ENCODE measurements at places on chromosomes 6 and 20.

GRCh38 chr20:51253280-51253679, 230.4 kb upstream of the KCNG1 start:
- no peak for DNase-seq

GRCh38 chr6:33965766-33966165, 162.0 kb upstream of the MLN start:
- DNase-seq: no peak

DNA sequence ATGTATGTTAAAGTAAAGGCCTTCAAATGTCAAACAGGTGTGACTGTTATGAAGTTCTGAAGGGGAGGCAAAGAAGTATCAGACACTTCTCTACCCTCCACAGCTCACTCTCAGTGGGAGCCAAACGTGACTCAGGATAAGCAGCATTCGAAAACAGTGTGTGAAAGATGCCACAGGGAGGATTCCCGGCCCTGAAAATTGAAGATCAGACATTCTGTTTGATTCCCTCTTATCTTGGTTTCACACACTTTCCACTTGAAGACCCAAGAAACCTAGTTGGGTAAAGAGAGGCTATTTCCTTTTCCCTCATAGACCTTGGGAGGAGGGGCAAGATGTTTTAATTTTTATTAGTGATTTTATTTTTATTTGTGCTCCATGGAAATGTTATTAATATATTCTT, 164.2 kb upstream of the SUPT3H start:
- DNase-seq: no peak

DNA sequence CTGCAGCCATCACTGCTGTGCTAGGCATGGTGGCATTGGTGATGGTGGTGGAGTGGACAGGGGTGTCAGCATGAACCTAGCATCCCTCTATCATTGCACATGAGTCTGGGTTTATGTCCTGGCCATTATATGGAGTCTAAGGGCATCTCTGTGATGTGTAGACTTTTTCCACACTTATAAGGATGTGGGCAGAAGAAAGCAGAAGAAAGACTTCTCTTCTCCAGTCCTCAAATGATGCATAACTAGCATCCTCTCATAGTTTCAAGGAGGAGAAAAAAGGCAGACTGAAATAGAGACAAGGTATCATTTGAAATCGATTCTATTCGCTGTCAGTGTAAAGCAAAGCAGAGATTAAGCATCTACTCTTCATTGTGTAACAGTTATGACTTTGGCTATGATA, 140.0 kb upstream of the ATXN1 start:
- DNase-seq: no peak

- DNase-seq: no peak
Observed at GRCh38 chr6:17022604-17023003, 79.2 kb upstream of the STMND1 start.

DNA sequence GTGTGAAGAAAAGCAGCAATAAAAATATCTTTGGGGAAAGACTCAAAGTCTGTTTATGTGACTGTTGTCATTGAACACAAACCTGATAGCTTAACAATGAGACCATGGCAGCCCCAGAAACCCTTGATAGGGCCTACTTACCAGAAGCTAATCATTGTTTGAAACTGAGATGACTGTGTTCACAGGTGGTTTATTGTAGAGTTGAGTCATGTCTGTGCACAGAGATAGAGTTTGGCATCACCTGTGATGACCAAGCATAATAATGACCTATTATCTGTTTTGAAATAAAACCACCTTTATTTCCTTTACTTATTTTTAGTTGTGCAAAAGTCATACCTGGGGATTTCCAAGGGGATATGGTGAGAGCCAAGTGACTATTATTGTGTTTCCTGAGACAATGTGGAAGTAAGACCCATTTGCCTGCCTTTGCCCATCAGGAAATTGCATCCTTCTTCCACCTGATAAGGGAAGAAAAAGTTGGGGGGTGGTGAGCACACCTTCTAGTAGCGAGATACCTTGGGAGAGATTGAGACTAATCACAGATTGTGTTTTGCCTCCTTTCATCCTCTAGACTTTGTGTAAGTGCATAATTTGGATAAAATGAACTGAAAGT, 456.9 kb upstream of the JAG1 start:
- no peak for DNase-seq

DNA sequence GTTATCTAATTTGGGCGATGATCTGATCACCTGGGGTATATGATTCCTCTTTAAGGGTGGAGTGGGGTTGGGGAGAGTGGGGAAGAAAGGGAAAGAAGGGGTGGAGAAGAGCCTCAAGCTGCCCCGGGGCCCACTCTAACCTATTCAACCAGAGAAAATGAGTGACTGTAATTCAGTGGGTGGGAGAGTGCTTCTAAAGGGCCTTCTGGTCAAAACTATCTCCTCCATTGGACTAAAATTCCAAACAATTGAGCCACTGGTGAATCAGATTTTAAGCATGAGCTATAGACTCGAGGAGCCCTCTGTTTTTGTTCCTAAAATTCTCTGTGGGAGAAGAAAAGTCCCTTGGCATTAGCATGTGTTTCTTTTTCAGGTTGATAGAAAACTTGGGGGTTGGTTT, 296.8 kb downstream of the CLIC5 start:
- DNase-seq: no peak

DNA sequence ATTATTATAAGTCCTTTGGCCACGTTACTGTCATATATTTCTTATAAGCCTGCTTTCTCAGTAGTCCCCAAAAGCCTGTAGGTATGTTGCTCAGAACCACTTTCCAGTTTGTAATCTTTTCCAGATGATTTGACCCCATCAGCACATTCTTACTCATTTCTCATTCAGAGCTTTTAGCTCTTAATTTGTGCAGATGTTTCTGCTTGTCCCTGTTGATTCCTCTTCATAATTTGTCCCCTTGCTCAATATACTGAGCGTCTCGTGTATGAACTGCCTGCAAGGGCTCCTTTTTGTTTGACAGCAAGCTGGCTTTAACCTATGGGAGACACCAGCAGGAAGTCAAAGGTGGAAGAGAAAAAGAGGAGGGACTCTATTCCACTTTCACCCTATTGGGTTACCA, 733.8 kb upstream of the GJE1 start:
- DNase-seq: no peak

GRCh38 chr6:5941188-5941587, 65.5 kb downstream of the NRN1 start:
- DNase-seq: no peak

DNA sequence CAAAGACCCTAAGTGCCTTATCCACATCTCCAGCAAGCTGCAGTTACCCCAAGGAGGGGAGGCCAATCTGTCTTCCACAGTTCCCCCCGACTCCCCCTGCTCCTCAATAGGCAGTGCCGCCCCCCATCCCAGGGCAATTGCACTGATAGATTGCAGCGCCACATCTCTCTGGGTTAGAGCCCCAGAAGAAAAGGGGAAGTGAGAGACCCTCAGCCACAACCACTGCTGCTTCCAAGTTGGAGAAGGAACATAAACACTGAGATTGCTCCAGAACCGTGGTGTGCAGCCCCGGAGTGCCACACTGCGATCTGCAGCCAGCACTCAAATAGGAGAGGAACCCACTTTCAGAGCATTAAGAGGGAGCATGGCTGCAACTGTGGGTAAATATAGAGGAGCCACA, 101.5 kb downstream of the RWDD2A start:
- no peak for DNase-seq

DNA sequence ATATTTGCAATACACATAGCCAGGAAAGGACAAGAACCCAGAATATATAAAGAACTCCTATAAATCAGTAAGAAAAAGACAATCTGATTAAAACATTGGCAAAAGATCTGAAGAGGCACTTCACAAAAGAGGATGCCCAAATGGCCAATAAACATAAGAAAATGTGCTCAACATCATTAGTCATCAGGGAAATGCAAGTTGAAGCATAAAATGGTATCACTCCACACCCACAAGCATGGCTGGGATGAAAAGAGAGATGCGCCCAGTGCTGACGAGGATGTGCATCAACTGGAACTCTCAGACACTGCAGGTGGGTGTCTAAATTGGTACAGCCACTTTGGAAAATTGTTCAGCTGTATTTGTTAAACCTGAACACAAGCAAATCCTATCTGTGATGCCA, 42.4 kb upstream of the MLN start:
- no peak for DNase-seq

GRCh38 chr20:63119121-63119962, 96.6 kb downstream of the YTHDF1 start:
- no peak for DNase-seq

- peak; percentile 86 for DNase-seq
Observed at GRCh38 chr6:692356-692851, 535 bp downstream of the EXOC2 start.

- peak; percentile 85 for DNase-seq
Observed at GRCh38 chr6:42021847-42022754, 28.2 kb upstream of the TAF8 start.

DNA sequence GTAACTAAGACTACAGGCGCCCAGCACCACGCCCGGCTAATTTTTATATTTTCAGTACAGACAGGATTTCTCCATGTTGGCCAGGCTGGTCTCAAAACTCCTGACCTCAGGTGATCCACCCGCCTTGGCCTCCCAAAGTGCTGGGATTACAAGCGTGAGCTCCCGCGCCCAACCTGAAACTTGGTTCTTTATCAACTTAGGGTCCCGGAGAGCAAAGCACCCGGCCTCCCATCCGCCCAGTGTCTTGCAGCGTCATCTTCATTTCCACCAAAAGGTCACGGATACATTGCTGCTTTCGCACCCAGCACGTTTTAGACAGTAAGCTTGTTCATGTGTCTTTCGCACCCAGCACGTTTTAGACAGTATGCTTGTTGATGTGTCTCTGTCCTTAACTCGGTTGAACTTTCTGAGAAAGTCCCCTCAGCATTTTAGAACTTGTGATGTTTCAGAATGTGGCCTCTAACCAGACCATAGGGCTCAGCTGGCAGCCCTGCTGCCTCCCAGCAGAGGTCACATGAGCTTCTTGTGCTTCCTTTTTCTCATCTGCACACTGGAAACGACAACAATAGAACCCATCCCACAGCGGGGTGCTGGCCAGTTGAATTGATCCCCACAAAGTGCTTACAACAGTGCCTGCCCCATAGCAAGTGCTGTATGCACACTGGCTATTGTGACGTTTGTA, 48.8 kb downstream of the PRR18 start:
- no peak for DNase-seq

DNA sequence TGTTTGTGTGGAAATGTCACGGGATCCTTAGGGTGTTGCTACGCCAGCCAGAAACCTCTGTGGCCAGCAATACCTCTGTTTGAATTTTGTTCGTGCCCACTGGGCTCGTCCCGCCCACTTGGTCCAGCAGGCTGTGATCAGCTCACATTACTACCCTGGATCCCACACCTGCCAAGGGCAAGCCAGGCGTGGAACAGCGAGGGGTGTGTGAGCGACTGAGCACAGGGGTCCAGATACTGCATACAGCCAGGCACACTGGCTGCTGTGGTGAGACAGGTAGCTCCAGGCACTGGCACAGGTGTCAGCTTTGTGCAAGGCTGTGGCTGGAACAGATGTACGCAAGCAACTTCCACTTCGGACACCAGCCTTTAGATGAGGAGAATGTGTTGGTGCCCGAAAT, 718.9 kb downstream of the EPHA7 start:
- no peak for DNase-seq

- DNase-seq: peak; percentile 55
Observed at GRCh38 chr20:53387983-53388675, 205.5 kb downstream of the ZNF217 start.

DNA sequence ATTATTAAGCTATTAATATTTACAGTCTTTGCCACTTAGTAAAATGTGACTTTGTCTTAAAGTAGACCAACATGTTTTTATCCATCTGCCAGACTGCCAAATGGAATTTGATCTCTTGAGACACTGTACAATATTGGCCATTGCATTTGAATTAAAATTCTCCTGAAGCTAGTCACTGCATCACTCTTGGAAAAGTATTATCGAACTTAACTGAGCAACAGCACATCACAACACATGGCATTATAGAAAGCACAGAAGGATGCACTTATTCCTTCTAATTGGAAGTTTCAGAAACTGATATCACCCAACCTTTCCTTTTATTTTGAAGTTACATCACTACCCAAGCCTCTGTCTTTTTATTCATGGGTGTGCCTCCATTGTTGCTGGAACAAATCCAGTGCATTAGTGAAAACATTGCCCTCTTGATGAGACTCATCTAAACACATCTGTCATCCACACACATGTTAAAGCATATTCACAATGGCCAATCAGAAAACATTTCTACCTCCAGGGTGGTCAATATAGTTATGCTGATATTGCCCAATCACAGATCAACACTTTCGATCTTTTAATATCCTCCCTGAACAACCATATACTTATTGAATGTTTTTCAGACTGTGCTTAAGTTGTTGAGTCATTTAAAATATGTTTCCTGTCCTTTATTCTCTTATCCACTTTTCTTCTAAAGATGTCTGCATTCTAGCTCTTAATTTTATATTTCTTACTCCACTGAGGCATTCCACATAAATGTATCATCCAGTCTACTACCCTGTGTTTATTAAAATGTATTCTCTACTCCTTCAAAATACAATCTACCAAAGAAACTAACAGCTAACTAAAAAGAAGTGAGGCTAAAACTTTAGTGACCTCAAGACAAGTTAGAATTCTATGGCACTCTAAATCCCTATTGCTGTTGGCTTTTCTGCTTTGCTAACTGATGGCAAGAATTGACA, 535.0 kb downstream of the RFPL4B start:
- no peak for DNase-seq

DNA sequence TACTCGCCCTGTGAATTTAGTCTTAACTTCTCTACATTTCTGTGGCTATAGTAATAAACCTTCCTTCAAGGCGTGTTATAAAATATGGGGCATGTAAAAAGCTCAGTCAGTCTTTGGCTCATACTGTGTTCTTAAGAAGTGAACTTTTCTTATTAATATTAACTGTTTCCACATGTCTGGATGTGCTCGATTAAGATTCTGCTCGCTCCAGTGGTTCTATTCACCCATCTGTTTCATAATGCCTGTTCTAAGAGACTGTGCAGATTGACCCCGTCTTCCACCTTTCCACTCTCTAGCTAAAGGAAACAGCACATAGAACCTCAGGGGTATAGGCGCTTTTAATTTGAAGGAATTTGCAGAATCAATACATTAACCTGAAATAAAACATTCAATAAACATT, 99.9 kb downstream of the L3MBTL3 start:
- no peak for DNase-seq

DNA sequence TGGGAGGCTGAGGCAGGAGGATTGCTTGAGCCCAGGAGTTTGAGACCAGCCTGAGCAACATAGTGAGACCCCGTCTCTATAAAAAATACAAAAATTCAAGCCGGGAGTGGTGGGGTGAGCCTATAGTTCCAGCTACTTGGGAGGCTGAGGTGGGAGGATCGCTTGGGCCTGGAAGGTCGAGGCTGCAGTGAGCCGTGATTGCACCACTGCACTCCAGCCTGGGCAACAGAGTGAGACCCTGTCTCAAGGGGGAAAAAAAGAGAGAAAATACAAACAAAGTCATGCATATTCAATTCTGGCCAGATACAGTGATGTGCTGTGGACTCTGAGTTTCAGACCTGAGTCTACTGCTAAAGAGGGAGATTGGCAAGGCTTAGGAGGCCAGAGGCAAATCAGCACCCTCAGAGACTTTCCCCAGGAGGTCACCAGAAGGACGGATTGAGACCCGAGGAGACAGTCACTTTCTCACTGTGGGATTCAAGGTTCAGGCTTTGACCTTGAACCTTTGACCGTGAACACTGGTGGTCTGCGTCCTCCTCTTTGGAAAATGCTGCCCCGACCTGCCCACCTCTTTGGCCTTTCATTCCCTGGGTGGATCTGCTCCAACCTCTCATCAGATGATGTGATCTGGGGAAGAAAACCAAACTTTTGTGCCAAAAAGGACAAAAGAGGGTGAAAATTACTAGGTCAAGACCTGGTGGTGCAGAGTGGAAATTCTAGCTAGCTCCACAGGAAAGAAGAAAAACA, 31.2 kb downstream of the TGM2 start:
- no peak for DNase-seq

- DNase-seq: no peak
Observed at GRCh38 chr6:117558818-117559217, 43.5 kb downstream of the GOPC start.

- peak; percentile 77 for DNase-seq
Observed at GRCh38 chr6:143940011-143940597, 68.0 kb downstream of the PLAGL1 start.
